Right renal cortex interstitium (tissue), 3 donors: ENCODE measurements at places on chromosomes 7 and 10. TPM values are rescaled to one million over a fixed set of nuclear protein-coding genes. Genes with fewer than 3 reads are reported as not detected.

DNA sequence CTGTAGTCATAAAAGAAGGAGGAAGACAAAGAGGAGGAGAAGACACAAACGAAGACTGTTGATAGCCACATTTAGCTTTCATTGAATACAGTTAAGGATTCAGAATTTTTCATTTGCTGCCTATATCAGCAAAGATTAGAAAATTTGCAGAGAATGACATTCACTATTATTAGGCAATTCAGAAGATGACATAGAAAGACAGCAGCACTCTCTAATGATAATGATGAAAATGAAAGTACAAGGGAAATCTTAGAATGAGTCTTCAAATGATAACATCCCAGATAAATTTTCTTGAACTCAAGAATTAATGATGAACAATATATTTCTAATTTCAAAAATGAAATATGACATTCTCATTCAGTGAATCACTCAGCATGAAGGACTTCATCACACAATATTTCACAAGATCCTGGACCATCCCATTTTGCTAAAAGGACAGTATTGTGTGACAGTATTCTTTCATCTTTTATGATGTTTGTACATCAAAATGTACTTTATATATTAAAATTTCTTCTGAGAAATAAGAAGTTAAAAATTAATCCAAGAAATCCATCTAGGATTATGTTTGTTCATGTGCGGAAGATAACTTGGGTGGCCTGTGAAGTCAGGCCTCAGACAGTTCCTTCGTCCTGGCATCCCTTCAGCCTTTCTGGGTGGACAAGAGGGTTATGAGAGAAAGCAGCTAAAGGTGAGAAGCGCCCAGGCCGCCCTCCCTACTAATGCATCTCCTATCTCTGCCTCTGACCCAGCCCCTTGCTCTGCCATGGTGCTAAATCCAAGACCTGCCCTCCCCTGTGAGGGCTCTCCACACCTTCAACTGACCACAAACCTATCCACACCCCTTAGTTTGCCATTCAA is 47.4 kb upstream of the CAMK2B start:
- no peak for DNase-seq

- no peak for DNase-seq
Observed at GRCh38 chr10:31820096-31820495, 108.5 kb downstream of the ARHGAP12 start.

DNA sequence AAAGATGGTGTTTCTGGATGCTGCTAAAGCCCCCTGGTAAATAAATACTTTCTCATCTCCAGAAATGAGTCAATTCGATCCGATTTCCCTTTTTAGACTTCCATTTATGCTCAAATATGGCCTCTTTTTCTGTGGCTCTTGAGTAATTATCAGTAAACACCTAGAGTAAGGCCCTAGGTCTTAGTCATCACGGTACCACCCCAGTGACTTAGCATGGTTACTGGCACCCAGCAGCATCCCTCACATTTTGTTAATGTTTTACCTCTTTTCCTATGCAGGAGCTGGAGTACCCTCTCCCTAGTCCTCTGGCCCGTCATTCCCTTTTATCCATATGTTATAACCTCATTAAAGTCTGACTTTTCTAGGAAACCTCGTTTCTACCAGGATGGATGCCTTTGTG is 19.5 kb downstream of the CHN2 start:
- no peak for DNase-seq

DNA sequence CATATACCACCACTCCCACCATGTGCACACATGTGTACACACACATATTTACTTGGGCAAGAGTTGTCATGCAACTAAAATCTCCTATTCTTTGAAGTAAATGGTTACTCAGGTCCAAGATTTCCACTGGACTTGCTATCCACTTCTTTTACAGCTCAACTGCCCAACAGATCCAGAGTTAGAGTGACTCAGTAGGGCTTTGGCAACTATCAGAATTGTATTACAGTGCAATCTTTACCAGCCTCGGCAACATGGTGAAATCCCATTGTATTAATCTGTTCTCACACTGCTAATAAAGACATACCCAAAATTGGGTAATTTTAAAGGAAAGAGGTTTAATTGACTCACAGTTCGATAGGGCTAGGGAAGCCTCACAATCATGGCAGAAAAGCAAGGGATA is 51.9 kb upstream of the ABLIM1 start:
- DNase-seq: no peak

GRCh38 chr7:124713086-124713485 is 52.5 kb downstream of the GPR37 start:
- no peak for DNase-seq

DNA sequence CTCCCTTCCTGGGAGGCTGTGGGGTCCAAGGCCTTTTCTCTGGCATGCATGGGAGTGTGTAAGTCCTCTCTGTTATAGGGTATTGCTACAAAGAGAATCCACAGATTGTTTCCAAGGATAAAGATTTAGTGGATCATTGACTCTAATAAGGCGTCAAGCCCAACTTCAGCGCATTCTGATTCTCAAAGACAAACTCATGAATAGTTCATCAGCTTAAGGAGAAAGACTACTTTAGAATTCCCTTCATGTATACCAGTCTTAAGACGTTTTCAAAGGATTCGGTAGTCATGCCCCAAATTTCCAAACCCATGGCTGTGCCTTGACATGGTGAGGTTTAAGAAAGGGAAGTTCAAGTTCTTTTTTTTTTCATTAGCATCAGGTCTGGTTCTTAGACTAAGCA is 46.6 kb upstream of the ABLIM1 start:
- DNase-seq: no peak

GRCh38 chr7:100443096-100443840 is 7.0 kb upstream of the PPP1R35 start:
- DNase-seq: no peak

GRCh38 chr10:65234261-65234660 is 1691.6 kb upstream of the LRRTM3 start:
- no peak for DNase-seq

TUBB8 gene
- polyA plus RNA-seq: 0.43 TPM

TMEM270 gene
- not detected for polyA plus RNA-seq

EN2 gene
- polyA plus RNA-seq: 0.06 TPM

BTBD16 gene
- polyA plus RNA-seq: 1.6 TPM

PIP gene
- polyA plus RNA-seq: not detected
